LHCN-M2 (cell line): ENCODE measurements at places on chromosomes 5 and 9. TPM values are rescaled to one million over a fixed set of nuclear protein-coding genes. Genes with fewer than 3 reads are reported as not detected.

- DNase-seq = no peak
These were observed 36.3 kb upstream of the OTULINL start for GRCh38 chr5:14545308-14545707.

DNA sequence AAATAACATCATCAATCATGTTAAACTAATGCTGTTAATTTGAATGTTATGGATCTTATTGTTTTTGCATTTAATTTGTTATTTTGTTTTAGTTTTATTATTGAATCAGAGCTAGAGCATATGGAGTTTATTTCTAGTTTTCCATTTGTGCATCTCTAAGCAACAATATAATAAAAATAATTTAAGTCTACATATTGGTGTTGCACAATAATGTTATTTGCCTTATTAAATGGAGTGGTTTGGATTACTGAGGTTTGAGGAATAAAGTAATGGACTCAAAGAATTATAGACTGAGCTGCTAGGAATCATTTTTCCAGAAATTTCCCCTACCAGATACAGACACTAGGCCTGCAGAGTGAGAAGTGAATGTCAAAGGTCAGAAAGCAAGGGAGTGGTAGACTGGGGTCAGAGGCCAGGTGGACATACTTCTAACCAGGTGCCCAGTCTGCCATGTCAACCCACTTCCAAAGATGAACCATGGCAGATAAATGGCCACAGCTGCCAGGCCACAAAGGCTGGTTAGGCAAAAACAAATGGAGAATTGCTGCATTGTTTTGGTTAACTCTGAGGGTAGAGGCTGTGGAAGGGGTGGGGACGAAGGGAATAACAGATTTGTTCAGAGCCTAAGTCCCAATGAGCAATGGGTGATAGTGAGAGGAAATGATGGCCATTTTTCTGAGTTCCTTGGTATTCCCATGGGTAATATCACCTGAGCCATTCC lies 113.1 kb downstream of the FBXL7 start:
- DNase-seq = peak; percentile 26

GRCh38 chr5:35202319-35203111 lies 27.8 kb downstream of the PRLR start:
- DNase-seq = peak; percentile 33

DNA sequence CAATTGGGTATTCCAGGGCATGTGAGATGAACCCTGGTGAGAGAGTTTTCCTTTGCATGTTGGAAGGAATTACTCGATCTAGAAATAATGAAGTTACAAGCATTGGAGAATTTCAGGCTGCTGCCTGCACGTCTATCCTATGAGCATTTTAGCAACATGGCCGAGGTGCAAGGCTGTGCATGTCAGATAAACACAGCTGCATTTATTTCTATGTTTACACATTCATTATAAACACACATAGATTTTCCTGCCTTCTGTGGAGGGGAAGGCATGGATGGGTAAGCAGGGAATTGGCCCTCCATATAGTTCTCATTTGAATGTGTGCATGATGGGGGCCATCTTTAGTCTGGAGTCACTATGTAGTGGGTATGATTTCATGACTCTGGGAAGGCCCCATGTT lies 42.3 kb downstream of the AOPEP start:
- DNase-seq = no peak

Gene GARIN3
- total RNA-seq = not detected in 2 replicates
